ENCODE measurements at places on chromosomes 11 and 22.

GRCh38 chr11:110712659-110713448 is 617 bp upstream of the ARHGAP20 start:
- no peak for DNase-seq

- no peak for DNase-seq
Measured at GRCh38 chr22:29336751-29337490, 21.4 kb upstream of the RASL10A start.

- no peak for DNase-seq
Measured at GRCh38 chr22:45131749-45132148, 32.0 kb upstream of the NUP50 start.

GRCh38 chr11:3934658-3935057 is 79.2 kb downstream of the STIM1 start:
- no peak for DNase-seq

- DNase-seq: no peak
Measured at GRCh38 chr11:113249491-113249763, 65.0 kb upstream of the TTC12 start.

- DNase-seq: peak; percentile 70
Measured at GRCh38 chr22:50061824-50062355, 3.8 kb upstream of the TTLL8 start.

DNA sequence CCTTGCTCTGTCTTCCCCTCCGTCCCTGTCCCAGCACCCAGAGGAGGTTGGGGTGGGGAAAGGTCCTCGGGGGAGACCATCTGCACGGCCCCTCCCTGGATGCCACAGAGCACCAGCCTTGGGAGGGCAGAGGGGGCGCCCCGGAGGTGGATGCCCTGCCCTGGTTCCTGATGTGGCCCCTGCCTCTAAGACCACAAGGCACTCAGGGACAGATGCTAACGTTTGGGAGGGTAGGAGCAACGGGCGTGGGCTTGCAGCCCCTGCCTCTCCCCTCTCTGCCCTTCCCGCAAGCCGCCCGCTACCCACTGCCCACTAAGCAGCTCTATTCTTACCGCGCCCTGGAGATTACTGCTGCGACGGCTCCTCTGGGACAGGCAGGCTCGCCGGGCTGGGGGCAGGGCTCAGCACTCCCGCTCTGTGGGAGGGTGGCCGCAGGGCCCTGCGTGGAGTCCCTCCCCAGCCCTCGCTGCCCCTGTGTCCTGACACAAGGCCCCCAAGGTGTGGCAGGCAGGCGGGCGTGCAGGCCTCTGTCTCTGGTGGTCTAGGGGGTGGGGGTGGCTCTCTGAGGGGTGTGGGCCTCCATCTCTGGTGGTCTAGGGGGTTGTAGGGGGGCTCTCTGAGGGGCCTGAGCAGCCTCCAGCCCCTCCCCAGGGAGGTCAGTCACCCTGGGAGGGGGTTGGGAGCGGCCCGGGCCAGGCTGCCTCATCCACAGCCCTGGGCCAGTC is 14.9 kb downstream of the BRSK2 start:
- no peak for DNase-seq

DNA sequence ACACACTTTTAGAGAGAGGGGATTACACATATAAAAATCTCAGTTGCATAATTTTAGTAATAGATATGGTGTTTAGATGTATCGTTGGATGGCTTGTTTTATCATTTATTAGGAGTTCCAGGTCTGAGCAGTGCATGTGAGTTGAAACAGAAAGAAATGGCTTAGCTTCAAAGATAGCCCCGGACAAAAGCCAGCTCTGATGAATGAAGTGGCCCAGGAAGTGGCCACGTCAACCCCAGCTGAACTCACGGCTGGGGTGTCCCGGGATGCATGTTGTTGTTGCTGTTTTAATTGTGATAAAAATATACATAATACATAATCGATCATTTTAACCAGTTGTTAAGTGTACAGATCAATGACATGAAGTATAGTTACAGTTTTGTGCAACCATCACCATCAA is 1513.6 kb downstream of the BRD1 start:
- no peak for DNase-seq

GRCh38 chr11:29214833-29215232 is 802.0 kb downstream of the KCNA4 start:
- DNase-seq: no peak

DNA sequence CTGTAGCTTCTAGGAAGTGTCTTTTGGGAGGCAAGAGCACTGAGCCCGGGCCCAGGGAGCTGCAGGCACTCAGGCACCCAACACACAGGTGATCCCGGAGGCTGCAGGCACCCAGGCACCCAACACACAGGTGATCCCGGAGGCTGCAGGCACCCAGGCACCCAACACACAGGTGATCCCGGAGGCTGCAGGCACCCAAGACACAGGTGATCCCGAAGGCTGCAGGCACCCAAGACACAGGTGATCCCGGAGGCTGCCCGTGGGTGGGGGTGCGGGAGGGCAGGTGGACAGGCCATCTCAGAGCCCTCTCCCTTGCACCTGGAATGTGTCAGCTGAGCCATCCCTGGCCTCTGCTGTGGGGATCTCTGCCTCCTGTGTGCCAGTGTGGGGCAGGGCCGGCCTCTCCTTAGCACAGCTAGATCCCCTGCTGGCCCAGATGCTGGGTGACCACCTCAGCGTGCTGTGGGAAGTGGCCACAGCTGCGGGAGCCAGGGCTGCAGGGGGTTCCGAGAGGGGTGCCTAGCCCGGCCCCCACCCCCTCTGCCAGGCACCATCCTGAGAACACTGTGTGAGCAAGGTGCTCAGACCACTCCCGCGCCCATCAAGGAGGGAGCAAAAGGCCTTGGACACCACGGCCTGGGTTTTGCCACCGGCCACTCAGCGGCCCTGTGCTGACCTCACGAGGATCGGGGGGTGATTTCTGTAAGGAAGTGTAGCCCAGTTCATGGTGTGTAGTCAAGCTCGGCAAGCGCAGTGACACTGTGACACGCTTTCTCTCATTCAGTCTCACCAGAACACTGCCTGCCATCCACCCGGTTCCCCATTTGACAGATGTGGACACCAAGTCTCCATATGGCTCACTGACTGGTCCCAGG is 14.2 kb downstream of the MRGPRG start:
- no peak for DNase-seq

- peak; percentile 32 for DNase-seq
Measured at GRCh38 chr11:95231881-95232605, 1.0 kb upstream of the SESN3 start.

- DNase-seq: no peak
Measured at GRCh38 chr22:45291061-45291930, 6.5 kb downstream of the UPK3A start.

GRCh38 chr11:12330485-12331231 is 46.7 kb upstream of the PARVA start:
- no peak for DNase-seq

GRCh38 chr22:47808236-47808635 is 1045.8 kb downstream of the TBC1D22A start:
- no peak for DNase-seq

DNA sequence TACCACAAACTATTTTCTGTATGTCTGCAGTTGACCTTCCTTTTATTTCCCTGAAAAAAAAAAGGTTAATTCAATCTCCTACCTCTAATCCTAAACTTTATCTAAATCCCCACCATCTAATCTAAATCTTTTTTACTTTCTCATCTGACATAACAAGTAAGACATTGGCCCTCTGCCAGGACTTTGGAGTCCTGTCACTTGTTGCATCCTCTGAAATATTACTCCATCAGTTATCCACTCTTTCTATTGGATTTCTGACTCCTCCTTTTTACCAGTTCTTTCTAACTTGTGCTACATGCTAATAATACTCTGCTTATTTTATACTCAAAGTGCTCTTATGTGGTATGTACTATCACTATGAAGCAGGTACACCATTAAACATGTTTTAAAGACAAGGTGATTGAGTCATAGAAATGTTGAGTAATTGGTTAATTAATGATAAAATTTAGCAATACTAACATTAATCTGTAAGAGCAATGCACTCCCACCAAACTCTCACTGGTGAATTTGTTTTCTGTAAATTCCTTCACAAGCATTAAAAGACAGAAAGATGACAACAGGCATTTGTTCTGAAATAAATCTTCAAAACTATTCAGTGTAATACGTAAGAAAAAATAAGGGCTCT is 914.2 kb upstream of the RAG2 start:
- no peak for DNase-seq

DNA sequence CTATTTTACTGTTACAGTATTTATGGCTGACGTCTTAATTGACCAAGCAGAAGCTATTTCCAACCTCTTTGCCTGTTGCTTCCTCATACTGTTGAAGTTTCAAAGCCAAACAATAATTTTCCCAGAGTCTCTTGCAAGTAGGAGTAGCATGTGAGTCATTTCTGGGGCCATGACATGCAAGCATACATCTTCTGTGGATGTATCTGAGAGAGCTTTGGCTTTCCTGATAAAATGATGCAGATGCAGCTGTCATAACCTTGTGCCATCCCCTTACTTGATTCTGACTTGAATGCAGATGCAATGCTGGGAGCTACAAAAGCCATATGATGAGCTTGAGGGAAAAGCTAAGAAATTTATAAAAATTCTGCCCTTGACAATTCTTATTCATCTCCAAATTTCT is 243.1 kb upstream of the TENM4 start:
- DNase-seq: no peak

- peak; percentile 65 for DNase-seq
Measured at GRCh38 chr22:42473484-42474193, 41.4 kb upstream of the NFAM1 start.

DNA sequence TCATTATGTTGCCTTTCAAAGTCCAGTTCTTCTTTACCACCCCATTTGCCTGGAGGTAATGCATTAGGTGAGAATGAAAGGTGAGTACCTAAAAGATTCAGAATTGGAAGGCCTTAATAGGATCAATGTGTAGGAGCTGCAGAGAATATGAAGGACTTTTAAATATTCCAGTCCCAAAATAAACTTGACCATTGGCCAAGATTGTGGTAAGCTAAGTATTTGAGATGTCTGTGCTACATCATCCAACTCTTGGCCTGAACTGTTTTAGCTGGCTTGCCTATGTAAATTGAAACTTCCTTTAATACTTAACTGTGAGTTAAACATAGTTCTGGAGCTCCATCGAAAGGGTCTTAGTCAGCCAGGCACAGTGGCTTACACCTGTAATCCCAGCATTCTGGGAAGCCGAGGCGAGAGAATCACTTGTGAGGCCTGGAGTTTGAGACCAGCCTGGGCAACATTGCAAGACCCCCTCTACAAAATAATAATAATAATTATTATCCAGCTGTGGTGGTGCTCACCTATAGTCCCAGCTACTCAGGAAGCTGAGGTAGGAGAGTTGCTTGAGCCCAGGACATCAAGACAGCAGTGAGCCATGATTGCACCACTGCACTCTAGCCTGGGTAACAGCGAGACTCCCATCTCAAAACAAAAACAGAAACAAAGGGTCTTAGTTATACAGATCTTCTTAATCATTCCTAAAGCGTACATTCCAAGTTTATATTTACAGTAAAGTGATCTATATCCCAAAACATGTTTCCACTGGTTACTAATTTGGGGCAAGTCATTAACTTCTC is 29.8 kb downstream of the MTMR3 start:
- DNase-seq: no peak

GRCh38 chr11:85540635-85541205 is 86.4 kb downstream of the DLG2 start:
- DNase-seq: no peak

GRCh38 chr11:109303342-109303741 is 118.6 kb upstream of the C11orf87 start:
- no peak for DNase-seq

- DNase-seq: no peak
Measured at GRCh38 chr22:40263191-40263590, 83.1 kb upstream of the ADSL start.

- no peak for DNase-seq
Measured at GRCh38 chr11:27553186-27553585, 46.6 kb upstream of the LIN7C start.

DNA sequence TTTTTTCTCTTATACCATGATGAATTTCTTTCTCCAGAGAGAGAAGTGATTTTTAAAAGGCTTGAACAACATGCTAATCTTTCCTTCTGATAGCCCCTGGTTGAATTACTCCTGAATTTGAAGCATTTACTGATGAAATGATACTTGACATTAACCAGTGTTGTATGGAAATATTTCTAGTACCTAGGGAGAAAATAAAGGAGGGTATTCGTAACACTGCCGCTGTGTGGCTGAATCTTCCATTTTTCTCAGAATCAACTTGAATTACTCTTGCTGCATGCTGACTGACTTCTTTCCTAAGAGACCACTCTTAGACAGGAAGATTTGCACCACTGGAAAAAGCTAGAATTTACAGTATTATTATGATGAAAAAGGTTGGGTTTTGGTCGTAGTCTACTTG is 118.3 kb downstream of the FAT3 start:
- DNase-seq: no peak

DNA sequence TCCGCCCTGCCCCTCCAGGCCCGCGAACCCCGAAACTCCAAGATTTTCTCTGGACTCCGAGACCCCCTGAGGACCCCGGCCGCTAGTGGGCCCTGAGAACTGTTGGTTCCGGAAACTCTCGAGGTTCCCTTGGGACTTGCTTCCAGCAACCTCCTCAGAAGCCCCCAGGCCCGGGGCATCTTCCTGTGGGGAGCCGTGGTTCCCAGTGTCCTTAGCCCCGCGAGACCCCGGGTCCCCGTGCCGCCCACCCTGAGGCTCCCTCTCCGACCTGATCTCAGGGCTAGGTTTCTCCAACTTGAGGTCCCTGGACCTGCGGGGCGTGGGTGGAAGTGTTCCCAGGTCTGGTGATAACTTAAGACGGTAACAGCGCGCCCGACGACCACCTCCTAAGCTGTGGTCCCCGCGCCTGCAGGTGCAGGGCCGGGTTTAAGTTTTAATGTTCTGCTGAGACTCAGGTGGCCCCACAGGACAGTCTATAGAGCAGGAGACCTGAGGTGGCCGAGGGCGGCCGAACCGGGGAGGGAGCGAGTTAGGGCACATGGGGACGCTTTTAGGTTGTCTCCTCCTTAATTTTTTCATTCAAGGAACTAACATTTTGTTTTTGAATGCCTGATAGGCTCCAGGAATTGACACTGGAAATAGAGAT is 720 bp downstream of the FAM118A start:
- peak; percentile 18 for DNase-seq

DNA sequence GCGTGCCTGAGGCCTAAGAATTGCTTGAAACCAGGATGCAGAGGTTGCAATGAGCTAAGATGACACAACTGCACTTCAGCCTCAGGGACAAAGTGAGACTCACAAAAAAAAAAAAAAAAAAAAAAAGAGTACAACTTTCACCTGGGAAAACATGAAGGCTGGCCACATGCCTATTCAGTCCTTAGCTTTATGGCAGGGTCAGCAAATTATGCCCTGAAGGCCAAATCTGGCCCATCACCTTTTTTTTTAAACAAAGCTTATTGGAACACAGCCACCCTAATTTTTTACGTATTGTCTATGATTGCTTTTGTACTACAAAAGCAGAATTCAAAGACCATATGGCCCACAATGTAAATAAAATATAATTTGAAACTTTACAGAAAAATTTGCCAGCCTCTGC is 8.2 kb downstream of the FSHB start:
- no peak for DNase-seq

- no peak for DNase-seq
Measured at GRCh38 chr22:31332010-31332409, 14.1 kb downstream of the PATZ1 start.

GRCh38 chr11:119739021-119739703 is 10.2 kb upstream of the NECTIN1 start:
- no peak for DNase-seq

GRCh38 chr11:77046060-77046501 is 11.9 kb downstream of the B3GNT6 start:
- no peak for DNase-seq

- DNase-seq: no peak
Measured at GRCh38 chr22:40480996-40481395, 110.6 kb downstream of the SGSM3 start.

GRCh38 chr11:126186708-126187529 is 24.5 kb downstream of the RPUSD4 start:
- no peak for DNase-seq

GRCh38 chr11:88520391-88520790 is 182.9 kb upstream of the CTSC start:
- no peak for DNase-seq

All from SJCRH30 (cell line).